ENCODE measurements at places on chromosomes 16 and 17.

DNA sequence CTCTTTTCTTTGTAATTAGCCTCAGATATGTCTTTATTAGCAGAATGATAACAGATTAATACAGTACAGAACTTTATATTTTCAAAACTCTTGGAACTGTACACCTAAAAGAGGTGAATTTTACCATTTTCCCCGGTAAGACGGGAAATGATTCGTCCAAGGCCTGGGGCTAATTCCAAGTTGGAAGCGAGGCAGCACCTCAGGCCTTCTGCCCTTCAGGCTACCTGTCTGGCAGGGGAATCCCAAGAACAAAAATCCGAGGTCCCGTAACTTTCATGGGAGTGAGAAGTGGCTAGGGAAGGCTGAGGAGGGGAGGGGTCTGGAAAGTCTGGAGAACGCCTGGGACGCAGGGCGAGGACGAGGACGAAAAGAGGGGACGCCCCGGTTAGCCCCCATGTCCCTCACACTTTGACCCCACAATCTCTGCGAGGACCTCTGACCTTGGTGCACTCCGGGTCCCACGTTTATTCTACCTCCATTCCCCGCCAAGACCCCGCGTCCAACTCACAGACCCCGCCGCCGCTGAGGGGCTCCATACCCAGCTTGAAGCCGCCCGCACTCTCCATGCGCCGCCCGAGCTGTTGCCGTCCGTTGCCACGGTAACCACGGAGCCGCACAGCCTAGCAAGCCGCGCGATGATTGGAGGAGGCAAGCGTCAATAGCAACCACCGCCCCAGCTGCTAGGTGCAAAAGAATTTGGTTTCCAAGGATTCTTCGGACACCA lies at the start of gene HYDIN:
Gene HYDIN, minus strand, starts transcription at position 601 of the 724 bp plus-strand sequence. CDS start 43,827 bp downstream, outside the sequence.
- peak; percentile 13 for DNase-seq

- DNase-seq = no peak
Observed at GRCh38 chr17:3803308-3803640, 2.3 kb upstream of the ITGAE start.

DNA sequence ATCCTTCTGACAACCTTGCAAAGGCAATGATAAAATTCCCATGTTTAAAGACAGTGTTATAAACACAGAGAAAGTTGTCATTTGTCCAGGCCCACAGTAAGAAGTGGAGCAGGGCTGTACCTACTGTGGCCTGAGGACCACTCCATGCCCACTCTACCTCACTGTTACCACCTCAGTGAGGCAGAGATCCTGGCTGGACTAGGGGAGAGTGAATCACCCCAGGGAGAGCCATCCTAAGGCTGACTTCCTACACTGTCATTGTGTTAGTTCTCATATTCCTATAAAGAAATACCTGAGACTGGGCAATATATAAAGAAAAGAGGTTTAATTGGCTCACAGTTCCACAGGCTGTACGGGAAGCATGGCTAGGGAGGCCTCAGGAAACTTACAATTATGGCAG lies 228.8 kb upstream of the HSBP1 start:
- DNase-seq = no peak

DNA sequence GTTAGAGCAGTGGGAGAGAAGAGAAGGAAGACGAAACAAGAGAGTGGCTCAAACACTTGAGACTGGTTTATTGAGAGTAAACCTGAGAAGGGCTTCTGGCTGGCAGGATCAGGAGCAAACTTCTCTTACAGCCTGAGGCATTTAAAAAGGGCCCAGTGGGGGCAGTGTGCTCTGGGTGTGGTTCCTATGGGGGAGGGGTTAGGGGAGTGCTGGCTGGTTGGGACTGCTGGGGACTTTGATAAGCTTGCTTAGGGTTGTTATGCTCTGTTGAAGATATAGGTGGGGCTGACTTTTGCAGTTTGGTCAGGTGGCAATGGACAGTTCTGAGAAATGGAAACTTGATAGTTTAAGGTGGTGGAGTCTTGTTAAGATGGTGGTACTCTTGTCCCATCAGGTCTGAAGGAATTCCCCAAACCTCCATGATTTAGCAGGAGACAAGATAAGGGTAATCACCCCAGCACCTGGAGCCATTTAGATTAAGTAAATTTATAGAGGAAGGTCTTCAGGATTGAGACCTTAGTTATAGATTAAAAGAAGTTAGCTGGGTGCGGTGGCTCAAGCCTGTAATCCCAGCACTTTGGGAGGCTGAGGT lies 79.3 kb downstream of the EMP2 start:
- no peak for DNase-seq

DNA sequence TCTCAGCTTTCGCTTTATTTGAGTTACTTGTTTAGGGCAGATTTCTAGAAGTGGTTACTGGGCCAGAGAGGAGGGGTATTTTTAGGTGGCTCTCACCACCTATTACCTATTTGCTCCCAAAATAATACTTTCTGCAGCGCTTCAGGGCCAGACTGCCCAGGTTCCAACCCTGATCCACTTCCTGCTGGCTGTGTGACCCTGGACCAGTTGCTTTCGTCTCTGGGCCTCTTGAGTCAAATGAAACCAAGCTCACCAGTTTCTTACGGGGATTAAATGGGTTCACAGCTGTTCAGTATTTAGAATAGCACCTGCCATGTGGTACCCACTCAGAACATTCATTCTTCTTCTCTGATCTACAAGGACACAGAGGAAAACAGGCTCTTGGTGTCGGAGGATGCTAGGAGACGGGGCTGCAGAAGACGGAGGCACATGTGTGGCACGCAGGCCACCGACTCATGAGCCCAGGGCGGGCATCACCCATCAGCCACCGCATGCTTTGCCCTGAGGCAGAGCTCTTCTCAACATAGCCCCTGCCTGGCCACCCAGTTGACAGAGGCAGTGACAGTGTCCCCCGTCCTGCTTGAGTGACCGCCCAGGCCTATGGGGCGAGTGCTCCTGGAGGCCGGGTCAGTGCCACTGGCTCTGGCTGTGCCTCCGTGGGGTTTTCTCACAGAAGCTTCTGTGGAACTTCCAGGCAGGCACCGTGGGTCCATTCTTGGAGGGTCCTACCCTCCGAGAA lies 149.0 kb upstream of the PLCG2 start:
- DNase-seq = no peak

- no peak for DNase-seq
Observed at GRCh38 chr17:44438636-44439035, 49.2 kb upstream of the ITGA2B start.

DNA sequence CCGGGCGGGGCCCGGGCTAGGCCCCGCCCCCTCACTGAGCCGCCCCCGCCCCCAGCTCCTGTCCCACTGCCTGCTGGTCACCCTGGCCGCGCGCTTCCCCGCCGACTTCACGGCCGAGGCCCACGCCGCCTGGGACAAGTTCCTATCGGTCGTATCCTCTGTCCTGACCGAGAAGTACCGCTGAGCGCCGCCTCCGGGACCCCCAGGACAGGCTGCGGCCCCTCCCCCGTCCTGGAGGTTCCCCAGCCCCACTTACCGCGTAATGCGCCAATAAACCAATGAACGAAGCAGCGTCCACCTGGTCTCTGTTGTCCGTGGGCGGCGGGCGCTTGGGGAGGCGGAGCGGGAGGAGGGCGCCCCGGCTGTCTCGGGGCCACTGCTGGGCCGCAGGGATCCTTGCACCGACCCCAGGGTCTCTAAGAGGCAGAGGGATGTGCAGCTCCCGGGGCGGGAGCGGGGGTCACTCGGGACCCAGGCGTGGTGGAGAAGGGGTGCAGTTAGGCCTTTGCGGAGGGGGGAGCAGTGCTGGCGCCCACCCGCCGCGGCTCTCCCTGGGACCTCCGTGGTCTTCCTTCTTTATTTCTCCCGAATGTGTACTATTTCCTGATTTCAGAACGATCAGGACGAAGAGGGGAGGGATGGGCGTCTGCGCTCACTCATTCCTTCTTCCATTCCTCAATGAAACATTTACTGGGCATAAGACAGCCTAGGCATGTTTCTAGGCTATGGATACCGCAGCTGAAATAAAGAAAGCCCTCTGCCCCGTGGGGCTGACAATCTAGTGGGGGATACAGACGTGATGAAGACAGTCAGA lies 2.0 kb downstream of the HBZ start:
- DNase-seq = no peak

- no peak for DNase-seq
Observed at GRCh38 chr17:65121916-65122806, 15.0 kb upstream of the RGS9 start.

- no peak for DNase-seq
Observed at GRCh38 chr17:10754861-10755591, 25.2 kb upstream of the TMEM220 start.

DNA sequence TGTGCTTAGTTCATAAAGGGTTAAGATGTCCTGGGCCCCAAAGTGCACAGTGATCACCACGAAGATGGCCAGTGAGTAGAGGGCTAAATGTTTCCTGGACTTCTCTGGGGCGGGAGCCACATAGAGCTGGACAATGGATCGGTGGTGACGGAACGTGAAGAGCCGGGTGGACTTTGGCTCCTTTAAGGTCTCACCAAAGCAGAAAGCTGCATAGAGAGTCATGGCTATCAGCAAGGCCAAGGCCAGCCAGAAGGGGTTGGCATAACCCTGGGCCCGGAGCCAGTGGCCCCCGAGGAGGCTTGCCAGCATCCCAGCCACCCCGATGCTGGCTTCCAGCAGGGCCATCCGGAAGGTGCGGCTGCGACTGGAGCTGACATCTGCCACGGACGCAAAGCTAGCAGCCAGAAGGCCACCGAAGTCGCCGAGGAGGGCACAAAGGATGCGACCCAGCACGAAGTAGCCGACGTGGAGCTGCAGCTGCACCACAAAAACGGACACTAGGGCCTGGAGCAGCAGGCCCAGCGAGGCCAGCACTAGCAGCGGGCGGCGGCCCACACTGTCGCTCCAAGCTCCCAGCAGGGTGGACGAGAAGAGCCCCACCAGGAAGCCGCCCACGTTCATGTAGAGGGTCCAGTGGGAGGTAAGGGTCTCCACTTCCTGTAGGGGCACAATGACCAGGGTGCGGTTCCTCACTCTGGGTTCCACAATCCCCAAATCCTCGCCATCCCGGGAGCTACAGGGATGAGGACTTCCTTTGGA lies 1.0 kb downstream of the SLC46A1 start:
- no peak for DNase-seq

GRCh38 chr17:77948690-77949114 lies 9.8 kb upstream of the TNRC6C start:
- no peak for DNase-seq

- no peak for DNase-seq
Observed at GRCh38 chr16:9000664-9001063, 37.0 kb upstream of the USP7 start.

GRCh38 chr16:77781091-77781490 lies 7.3 kb upstream of the VAT1L start:
- no peak for DNase-seq

DNA sequence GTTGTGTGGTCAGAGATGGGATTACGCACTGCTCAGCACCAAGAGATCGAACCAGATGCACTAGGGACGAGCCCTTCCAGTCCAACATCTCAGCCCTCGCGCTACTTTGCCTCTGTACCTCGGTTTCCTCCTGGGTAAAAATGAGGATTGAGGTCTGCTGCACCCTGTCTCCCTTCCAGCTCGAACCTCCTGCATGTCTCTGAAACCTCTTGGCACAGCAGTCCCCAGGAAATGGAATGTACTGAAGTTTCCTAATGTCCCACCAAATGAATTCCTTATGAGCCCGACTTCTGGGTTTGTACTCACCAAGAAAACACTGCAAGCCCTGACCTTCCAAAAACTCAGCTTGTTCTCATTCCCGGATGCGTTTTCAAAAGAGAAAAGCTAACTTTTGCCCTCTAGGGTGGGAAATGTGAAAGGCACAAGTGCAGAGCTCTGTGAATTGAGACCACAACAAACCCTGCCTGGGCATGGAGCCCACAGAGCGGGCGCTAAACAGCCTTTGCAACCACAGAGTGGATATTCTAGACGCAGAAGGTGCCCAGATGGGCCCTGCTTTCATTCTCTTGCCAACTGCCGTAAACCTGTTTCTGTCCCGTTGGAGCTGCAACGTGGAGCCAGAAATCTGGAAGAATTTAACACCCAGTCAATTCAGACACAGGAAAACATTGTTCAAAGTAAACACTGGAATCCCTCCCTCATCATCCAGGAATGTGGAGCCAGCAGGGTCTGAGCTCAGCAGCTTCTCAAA lies 10.3 kb downstream of the CDRT4 start:
- no peak for DNase-seq

- DNase-seq = no peak
Observed at GRCh38 chr17:77327181-77327565, 186.4 kb downstream of the SEC14L1 start.

- no peak for DNase-seq
Observed at GRCh38 chr17:1031711-1032110, 34.8 kb downstream of the TIMM22 start.

DNA sequence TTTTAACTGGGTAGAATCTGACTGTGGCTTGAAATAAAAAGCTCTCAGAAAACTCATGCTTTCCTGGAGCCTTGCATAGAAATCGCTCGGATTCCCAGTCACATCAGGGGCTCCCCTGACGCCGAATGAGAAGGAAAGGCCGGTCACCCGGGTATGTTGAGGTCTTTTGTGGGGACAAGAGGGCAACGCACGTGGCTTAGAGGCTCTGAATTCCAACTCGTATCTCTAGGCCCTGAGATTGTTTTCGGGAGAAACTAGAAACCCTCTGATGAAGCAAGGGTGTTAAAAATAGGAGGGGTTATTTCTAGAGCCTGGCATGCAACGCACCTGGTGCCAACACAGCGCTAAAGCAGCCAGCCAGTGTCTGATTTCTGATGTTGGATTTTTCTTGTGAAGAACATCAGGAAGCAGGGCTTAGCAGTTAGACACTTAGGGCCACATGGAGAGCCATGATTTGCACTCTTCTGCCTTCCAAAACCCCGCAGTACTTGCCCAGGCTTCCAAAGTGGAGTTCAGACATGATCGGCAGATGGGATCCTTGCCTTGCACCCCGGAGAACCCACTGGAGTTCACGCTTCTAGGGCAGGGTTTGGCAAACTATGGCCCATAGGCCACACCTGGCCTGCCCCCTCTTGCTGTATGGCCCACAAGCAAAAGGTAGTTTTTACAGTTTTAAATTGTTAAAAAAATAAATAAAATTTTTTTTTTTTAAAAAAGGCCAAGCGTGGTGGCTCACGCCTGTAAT lies 12.6 kb downstream of the CACNG1 start:
- no peak for DNase-seq

DNA sequence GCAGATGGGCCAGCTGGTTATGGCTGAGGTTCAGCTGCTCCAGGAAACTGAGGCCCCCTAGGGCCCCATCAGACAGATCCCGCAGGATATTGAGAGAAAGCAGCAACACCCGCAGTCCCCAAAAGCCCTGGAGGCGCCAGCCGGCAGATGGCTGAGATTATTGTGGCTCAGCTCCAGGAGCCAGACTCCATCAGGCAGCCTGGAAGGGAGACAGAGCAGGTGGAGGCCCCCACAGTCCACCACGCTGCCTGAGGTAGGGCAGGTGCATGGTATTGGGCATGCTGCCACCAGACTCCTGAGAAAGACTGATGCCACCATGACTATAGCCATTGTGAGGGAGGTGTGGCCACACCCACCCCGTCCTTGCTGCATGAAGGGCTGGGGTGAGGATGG lies 9.5 kb upstream of the TMEM101 start:
- DNase-seq = no peak

- DNase-seq = no peak
Observed at GRCh38 chr17:62111562-62112171, 46.6 kb upstream of the MED13 start.

- DNase-seq = no peak
Observed at GRCh38 chr17:58556833-58557250, 42.4 kb upstream of the MTMR4 start.

GRCh38 chr17:19978805-19979211 lies 1.2 kb upstream of the AKAP10 start:
- DNase-seq = no peak

- DNase-seq = no peak
Observed at GRCh38 chr16:29649588-29650494, 13.2 kb upstream of the SPN start.
